ENCODE measurements at places on chromosomes 3 and 15. TPM values are rescaled to one million over a fixed set of nuclear protein-coding genes. Genes with fewer than 3 reads are reported as not detected.

Gene CBLB
- 28.8 TPM for total RNA-seq

GRCh38 chr3:172546628-172547214 lies 23.5 kb upstream of the TNFSF10 start:
- DNase-seq, result no peak

Gene HOMER2
- total RNA-seq, result 6.3 TPM

Gene OSTN
- not detected for total RNA-seq

Gene MESP2
- not detected for total RNA-seq

Gene LYZL4
- total RNA-seq, result not detected

GRCh38 chr3:56829533-56829932 lies 27.8 kb upstream of the ARHGEF3 start:
- no peak for DNase-seq

Gene SLC35G2
- 7.3 TPM for total RNA-seq

GRCh38 chr15:70165716-70166284 lies 68.1 kb upstream of the TLE3 start:
- DNase-seq, result no peak

Gene BFSP2
- not detected for total RNA-seq

DNA sequence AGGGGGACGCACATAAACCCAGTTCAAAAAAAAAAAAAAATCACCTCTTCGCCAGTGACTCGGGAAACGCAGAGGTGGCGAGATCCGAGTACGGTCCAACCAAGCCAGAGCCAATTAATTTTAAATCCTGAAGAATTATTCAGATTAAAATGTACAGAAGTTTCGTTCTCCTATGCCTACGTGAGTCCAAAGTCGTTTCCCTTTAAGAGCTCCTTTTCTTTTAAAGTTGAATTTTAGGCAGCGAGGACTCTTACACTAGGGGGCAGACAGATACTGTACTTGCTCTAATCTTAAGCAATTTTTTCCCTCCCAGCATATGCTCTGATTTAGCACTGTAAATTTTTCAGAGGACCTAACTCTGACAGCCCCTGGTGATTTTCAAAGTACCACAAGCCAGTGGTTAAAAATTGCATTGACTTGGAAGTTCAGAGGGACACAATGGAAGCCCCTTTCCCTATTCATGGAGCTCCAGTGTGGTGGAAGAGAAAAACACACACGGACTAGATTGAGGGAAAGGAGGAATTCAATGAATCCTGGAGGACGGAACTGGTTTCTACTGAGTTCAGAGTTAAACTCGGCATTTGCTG lies 3.3 kb upstream of the NR2F2 start:
- no peak for DNase-seq

- DNase-seq, result no peak
Observed at GRCh38 chr3:112699436-112699978, 58.6 kb upstream of the CCDC80 start.

Gene RTP3
- total RNA-seq, result not detected

DNA sequence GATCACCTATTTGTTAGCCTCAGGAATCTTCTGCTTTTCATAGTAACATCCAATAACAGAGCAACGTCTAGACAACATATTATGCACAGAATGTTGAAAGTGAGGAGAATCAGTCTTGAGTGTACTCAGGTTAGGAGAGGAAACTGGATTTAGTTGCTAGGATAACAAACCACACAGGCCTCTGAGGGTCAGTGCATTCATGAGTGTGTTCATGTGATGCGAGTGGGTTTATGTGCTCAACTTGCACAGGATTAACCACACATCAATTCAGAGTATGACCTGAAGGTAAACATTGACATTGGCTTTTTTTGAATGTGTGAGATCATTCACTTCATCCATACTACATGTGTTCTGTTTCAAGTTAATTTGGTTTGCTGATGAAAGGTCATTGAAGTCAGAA lies 287.6 kb downstream of the DIPK2A start:
- no peak for DNase-seq

Data from osteocyte (in vitro differentiated cells).